ENCODE measurements at places on chromosomes 6 and 20.

DNA sequence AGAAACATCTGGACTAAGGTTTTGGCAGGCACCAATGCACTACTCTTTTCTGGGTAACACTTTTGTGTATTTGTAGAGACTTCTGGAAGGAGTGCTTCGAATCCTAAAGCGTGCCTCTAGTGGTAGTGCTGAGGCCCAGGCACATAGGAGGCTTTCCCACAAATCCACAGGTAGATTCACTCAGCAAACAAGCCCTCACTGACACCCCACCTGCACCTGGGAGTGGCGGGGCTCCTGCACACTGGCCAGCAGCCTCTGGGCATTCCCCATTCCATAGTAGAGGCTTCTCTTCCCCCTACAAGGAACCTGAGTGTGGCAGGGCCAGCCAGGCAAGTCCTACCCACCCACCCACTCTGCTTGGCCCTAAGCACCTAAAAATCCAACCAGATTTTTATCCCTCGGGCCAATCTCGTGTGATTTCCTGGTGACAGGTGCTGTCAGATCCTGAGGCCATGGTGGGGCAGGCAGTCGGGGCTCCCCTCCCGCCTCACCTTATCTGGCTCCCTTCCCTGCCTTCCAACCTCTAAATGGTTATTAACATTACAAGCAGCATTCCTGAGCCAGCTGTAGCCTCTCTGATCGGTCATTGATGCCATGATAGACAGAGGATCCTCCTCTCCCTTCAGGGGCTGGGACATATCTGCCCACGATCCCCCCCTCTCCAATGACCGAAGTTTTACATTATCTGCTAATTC is 82.4 kb downstream of the SLC2A10 start:
- DNase-seq: no peak

GRCh38 chr20:43300901-43301300 is 111.2 kb upstream of the PTPRT start:
- no peak for DNase-seq

DNA sequence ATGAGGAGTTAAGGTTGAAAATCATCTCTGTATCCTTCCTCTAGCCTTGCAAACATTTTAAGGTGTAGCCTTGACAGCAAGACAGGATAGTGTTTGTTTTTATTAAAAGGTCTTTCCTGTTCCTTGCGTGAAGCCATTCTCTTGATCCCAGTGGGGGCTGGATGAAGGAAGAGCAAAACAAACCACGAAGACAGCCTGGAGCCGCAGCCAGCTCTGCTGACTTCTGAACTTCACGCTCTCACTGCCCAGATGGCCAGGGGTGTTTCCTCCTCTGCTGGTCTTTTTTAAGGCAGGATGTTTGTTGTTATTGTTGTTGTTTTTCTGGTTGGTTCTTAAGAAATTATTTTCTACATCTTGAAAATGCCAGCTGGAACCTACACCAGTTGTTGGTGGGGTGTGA is 156.4 kb downstream of the MTHFD1L start:
- DNase-seq: no peak

- DNase-seq: peak; percentile 70
These were observed 9.7 kb upstream of the HSP90AB1 start for GRCh38 chr6:44237021-44237812.

DNA sequence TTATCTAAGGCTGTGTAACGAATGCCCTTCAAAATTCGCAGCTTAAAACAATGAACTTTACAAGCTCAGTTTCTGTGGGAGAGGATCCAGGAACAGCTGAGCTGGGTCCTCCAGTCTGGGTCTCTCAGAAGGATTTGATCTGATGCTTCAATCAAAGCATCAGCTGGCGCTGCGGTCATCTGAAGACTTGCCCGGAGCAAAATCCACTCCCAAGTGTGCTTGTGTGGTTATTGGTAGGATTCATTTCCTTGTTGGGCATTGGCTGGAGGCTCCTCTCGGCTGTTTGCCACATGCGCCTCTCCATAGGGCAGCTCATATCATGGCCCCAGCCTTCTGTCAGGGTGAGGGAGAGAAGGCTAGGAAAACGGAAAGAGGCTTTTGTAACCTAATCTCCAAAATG is 269.3 kb upstream of the CHD6 start:
- DNase-seq: no peak

DNA sequence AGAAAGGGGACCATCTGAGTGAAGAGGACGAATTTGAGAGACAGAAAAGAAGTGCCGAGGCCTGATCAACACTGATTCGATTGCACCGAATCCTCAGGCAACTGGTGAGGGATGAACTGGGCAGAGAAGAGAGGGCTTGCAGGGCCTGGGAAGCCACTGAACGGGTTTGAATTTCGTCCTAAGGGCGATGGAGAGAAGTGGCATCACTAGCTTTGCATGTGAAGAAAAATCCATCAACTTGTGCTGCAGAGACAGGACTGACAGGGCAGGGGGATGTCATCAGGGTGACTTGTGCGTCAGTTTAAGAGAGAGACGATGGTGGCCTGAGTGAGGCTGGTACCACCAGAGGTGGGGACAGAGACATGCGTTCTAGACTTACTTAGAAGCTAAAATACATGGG is 73.7 kb upstream of the SLC22A23 start:
- DNase-seq: no peak

- peak; percentile 66 for DNase-seq
These were observed at the start of gene SNX9 for GRCh38 chr6:157823001-157823527. Gene SNX9, plus strand, starts transcription at chr6:157823246. Its CDS starts 189 bp downstream, at chr6:157823435.

DNA sequence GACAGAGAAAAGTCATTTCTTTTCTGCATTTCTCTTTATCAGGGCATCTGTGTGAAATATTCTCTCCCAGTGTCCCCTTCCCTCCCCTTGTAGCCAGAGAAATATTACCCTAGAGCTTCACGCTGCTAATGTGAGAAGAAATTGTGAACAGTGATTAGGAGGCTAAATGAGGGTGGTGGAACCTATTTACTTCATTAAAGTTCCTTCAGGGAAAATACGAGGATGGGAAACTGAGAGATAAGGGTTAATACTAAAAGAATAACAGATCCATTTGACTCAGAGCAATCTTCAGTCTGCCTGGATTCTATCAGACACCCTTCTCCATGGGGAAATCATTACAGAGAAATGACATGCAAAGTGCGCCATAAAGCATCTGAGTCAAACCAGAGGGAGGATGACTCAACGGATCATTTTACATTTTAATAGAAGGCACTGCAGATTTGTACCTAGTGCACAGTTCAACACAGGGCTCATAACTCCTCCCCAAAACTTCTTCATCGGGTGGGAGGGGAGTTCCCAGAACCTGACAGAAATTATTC is 131.3 kb downstream of the GJA10 start:
- no peak for DNase-seq

DNA sequence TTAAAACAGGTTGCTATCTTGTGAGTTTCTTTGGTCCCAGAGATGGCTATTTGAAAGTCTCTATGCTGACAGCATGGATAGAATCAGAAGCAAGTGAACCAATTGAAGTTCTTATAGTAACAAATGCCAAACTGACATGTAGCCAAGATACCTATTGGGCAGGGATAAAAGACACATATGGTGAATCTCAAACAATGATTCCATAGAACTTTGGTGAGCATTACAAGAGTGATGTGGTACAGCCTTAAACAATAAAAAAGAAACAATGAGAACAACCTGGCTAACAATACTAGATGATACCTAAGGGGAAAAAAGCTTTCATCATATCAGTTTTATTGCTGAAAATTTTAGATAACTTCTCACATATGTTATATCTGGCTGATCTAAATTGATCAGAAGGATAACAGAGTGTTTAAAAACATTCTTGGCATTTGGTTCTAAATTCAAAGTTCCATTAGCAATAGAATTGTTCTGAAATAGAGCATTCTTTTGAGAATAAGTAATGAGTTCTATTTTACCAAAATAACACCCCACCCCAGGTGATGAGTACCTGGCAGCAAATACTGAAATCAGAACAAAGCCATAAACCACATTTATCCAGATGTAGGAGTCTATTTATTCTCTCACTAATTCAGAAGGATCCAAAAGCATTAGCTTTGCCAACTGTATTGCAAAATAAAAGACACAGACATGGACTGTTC is 5.8 kb upstream of the HMGCLL1 start:
- no peak for DNase-seq

- no peak for DNase-seq
These were observed 94.2 kb upstream of the SCP2D1 start for GRCh38 chr20:18719426-18719825.

- DNase-seq: no peak
These were observed 32.1 kb upstream of the RIN2 start for GRCh38 chr20:19725814-19726525.

DNA sequence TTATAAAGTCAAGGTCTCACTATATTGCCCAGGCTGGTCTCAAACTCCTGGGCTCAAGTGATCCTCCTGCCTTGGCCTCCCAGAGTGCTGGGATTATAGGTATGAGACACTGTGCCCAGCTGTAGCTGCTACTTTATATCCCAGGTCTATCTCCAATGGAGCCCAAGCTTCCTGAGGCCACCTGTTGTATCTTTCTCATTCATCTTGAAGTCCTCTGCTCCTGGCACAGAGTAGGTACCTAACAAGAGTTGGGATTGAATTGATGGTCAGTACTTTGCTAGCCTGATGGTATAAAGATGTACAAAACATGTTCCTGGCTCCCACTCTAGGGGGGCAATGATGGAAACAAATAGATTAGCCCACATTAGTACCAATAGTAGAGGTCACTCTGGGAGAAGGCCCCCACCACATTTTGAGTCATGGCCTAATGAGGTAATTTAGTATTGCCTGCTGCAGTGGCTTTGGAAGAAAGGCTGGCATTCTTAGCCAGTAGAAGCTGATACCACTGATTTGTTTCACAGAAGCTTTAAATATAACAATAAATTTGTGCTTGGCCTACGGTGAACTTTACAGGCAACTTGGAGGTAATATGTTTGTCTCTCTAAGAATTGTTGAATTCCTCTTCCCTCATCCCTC is 5.4 kb downstream of the PTPN1 start:
- DNase-seq: no peak

DNA sequence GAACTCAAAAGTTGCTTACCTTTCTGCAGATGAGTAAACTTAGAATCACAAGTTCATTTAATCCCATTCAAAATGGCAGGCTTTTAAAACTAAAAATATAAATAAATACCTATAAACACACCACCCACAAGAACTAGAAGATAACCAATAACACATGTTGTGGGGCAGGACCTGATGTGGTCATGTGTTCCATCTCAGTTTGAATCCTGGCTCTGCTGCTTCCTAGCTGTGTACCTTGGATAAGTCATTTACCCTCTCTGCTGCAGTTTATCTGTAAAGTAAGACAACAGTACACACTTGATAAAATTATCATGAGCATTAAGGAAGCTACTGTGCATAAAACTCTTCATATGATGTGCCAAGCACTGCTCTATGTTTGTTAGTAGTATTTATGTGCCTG is 22.0 kb downstream of the TRIM27 start:
- DNase-seq: no peak

GRCh38 chr20:63129376-63129965 is 86.5 kb downstream of the YTHDF1 start:
- no peak for DNase-seq

DNA sequence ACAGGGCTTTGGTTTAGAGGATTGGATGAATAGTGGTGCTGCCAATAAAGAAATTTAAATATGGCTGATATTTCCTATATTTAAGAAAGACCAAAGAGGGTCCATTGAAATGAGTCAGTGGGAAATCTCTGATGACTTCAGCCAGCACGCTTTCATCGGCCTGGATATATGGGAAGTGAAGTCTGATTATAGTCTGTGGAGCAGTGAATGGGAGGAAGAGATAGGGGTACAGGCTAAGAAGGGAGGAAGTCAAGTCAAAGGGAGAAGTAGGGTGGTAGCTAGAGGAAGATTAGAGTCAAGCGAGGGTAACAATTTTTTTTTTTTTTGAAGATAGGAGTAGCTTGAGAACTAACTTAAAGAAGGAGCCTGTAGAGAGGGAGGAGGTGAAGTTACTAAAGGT is 22.7 kb downstream of the SLC16A10 start:
- DNase-seq: no peak

DNA sequence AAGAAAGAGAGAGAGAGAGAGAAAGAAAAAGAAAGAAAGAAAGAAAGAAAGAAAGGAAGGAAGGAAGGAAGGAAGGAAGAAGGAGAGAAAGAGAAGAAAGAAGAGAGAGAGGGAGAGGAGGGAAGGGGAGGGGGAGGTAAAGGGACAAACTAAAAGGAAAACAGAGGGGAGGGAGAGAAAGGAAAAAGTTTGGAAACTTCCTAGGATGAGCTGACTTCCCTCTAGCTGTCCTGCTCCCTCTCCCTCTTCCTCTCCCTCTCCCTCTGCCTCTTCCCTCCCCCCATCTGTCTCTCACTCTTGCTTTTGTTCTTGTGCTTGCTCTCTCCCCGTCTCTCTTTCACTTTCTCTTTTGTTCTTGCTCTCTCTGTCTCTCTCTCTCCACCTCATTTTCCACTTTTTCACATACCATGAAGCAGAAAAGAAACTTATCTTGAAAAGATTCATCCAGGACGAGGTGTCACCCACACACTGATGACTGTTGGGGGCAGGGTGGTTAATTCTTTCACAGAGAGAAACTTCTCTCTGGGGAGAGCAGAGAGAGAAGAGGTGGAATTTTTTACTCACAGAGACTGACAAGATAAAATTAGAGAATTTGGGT is 56.4 kb upstream of the DUSP22 start:
- DNase-seq: peak; percentile 70
